ENCODE measurements at places on chromosomes 12 and 14. TPM values are rescaled to one million over a fixed set of nuclear protein-coding genes. Genes with fewer than 3 reads are reported as not detected.
A peak's percentile ranks its signal among the peaks of the same experiment; 100 is the strongest.

TROAP gene
- 11.3 TPM for total RNA-seq

VRTN gene
- total RNA-seq: not detected

PROX2 gene
- under 0.01 TPM for total RNA-seq

MFAP5 gene
- total RNA-seq: 4.8 TPM

ETFBKMT gene
- total RNA-seq: 2.3 TPM

ALX1 gene
- 0.64 TPM for total RNA-seq

IGF1 gene
- under 0.01 TPM for total RNA-seq

SIRT4 gene
- total RNA-seq: 1.6 TPM

CLEC7A gene
- under 0.01 TPM for total RNA-seq

DNA sequence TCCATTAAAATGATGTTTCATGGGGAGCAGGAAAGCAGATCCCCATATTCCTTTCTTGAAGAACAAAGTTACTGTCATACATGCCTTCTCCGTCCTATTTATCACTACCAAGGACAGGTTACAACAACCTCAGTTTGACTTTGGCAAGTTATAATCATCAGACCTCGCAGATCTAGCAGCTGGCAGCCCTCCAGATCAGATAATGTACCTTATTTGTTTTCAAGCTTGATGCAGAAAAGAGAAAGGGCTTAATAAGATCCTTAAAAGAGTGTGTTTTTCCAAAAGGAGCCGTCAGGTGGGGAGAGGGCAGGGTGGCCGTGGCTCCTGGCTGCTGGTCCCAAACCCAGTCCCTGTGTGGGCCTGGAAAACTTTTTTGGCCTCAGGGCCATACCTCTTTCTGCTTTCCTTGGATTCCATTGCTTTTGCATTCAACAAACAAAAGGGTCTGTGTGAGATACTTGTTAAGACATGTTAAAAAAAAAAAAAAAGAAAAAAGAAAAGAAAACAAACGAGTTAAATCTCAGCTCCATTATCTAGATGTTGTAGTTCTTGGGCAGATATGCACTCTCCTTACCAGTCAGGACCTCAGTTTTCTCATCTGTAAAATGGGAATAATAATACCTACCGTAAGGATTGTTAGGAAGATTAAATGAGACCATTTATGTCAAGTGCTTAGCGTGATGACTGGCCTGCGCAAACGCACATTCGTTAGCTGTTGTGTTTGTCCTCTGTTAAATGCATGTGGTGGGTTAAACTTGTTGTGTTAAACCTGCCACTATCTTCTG lies 64.6 kb downstream of the B4GALNT3 start:
- peak; percentile 29 for DNase-seq

DNA sequence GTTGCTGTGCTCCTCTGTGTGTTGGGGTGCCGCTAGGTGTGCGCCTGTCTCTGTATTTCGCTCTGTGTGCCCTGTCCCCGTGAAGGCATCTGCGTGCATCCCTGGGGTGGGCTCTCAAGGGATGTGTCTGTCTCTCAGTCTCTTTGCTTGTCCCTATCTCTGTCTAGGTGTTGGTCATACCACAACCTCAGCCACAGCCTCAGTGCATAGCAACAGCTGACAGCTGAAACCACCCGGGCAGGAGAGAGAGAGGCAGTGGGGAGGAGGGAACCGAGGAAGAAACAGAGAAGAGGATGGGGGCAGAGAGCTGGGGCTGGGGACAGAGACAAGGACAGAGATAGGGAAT lies 953 bp upstream of the NXPH4 start:
- DNase-seq: no peak

- no peak for DNase-seq
Measured at GRCh38 chr14:39946807-39947206, 514.6 kb upstream of the FBXO33 start.

DNA sequence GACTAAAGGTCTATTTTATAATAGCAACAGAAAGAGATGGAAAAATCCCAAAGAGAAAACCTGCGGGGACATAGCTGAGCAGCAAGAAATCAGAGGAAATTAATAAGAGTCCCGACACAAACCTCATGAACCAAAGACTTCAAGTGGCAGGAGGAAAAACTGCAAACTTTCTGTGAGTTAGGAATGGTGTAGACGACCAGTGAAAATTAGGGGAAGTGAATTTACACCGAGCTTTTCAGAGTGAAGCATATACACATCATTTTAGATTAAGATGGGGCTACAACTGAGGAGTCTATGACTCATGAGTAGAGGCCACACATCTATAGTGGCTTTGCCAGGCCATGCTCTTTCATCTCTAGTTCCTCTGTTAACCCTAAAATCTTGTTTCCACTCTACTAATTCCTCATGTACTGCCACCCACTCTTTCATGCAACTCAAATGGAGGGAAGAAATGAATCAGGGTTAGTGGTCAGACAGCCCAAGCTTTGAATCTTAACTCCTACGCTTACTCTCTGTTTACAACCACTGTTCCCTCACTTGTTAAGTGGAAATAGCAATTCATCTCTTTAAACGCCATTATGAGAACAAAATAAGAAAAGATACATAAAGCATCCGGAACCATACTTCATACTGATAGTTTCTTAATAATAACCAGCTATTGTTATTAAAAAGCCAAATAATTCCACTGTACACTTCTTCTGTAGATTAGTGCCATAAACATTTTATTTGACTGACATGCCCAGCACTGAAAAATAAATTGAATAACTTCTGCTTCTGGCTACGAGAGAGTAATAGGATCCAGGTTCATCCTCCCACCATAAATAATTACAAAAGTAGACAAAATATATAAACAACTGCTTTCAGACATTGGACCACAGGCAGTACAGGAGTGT lies 219.3 kb downstream of the RMST start:
- DNase-seq: no peak

- no peak for DNase-seq
Measured at GRCh38 chr12:8903646-8904045, 10.7 kb upstream of the PHC1 start.

DNA sequence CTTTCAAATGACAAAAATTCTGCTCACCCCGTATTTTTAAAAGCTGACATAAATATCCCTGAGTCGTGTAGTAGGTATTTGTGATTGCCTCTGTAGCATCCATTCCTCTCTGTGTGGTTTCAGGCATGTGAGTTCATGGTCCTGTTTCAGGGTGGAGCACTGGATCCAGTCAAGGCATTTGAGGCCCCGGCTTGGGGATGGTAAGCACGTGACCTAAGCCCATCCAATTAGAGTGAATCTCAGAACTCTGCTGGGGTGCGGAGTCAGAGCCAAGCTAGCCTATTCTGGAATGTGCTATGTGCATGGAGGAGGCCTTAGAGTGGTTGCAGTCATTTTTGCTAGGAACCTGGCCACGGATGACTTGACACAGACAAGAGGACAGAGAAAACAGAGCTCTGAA lies 4.3 kb upstream of the CSRP2 start:
- peak; percentile 23 for DNase-seq

GRCh38 chr14:76088326-76088725 lies 63.4 kb upstream of the GPATCH2L start:
- DNase-seq: no peak

DNA sequence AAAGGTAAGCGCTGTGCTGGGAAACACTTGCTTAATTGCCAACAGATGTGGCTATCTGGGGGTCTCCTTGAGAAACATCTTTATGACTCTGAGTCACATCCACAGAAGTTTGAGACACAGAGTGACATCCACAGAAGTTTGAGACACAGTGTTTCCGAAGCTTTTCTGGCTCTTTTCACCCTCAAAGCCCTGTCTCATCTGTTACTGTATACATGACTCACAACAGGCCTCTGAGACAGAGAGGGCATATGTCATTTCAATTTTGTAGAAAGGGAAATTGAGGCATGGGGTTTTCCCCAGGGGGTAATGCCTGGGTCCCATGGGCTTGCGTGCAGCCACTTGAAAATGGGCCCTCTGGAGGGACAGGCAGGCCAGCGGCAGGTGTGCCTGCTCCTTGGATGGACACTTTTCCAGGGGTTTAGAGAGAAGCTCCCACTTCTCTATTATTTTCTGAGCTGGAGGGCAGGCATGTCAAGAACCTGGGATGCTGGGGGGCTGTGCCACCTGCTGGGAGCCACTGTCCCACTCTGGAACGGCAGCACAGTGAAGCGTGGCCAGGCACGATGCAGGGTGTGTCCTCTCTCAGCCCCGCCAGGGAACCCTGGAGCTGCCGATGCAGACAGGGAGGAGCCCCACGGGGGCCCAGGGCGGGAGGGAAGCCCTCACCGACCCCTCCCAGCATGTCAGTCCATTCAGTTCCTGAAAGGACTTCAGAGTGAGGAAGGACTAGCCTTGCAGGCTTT lies 111.3 kb upstream of the FKBP4 start:
- no peak for DNase-seq

- DNase-seq: no peak
Measured at GRCh38 chr14:104874110-104874531, 9.1 kb downstream of the CEP170B start.

- DNase-seq: no peak
Measured at GRCh38 chr14:98853063-98853729, 418.8 kb downstream of the BCL11B start.

- DNase-seq: no peak
Measured at GRCh38 chr12:25427337-25428249, 125.5 kb downstream of the LMNTD1 start.

GRCh38 chr14:77061630-77062257 lies 33.2 kb upstream of the IRF2BPL start:
- DNase-seq: no peak

GRCh38 chr12:46537387-46537955 lies 164.9 kb upstream of the SLC38A2 start:
- no peak for DNase-seq

GRCh38 chr12:79233341-79233781 lies 368.8 kb downstream of the SYT1 start:
- no peak for DNase-seq

DNA sequence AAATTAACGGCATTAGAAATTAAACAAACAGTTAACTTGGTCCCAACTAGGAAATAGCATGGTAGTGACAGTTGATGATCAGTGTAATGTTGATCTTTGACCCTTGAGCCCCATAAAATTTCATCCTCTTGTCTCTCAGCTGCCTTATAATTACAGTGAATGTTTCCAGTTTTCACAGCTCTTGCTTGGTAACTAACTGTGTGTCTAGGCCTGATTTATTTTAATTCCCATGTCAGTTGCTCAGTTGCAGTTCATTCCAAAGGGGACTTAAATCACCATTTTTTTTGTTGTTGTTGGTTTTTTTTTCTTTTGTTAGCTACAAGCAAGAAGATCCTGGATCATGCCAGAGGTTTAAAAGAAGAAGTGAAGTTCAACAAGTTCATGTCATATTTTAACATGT lies 1883.7 kb upstream of the FLRT2 start:
- DNase-seq: peak; percentile 3

DNA sequence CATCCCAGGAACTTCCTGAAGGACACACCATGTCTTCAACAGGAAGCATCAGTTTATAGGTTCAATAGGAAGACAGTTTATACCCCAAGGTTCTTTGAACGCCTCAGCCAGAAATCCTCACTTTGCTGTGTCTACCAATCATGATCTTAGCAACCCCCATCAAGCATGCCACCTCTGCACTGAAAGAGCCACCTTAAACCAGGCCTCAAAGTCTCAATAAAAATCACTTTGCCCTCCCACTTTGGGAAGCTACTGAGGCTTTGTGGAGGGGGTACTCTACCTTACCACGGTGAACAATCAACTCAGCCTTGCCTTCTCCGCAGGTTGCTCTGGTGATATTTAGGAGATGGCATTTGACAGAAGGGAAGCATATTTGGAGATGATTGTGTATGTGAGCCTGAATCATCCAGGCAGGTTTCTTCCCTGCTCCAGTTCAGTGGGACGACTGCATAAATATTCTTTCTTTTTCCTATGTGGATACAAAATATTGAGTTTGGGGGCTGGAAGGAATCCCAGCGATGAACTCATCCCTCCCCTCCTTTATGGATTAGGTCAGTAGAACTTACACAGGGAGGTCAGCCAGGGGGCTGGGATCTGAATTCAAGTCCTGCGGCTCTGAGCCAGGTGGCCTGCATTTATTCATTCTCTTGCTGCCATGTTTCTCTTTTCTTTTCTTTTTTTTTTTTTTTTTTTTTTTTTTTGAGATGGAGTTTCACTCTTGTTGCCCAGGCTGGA lies 42.8 kb upstream of the VASH1 start:
- DNase-seq: no peak

- DNase-seq: no peak
Measured at GRCh38 chr12:119645535-119646059, 22.3 kb upstream of the PRKAB1 start.

- no peak for DNase-seq
Measured at GRCh38 chr14:106507354-106507753, 981.0 kb downstream of the TMEM121 start.

DNA sequence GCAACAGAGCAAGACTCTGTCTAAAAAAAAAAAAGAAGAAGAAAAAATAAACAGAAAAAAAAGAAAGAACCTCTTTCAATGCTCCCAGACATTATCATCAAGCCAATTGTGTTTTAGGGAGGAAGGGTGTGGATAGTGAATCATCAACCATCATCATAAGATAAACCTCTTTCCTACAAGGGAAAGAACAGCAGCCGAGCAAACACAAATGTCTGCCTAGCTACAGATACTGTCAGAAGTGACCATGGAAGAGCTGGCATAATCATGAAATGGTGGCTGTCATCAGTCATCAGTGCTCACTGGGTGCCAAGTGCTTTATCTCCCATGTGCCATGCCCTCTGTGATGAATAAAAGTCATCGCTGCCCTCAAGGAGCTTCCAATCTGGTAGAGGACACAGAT lies 46.6 kb downstream of the SLC17A8 start:
- no peak for DNase-seq

GRCh38 chr14:92595267-92595666 lies 81.7 kb downstream of the RIN3 start:
- no peak for DNase-seq

Data from fibroblast of villous mesenchyme (primary cell).